ENCODE measurements at places on chromosomes 5 and 9.
A peak's percentile ranks its signal among the peaks of the same experiment; 100 is the strongest.

- DNase-seq = no peak
Measured at GRCh38 chr5:56759521-56760216, 55.7 kb upstream of the MAP3K1 start.

- DNase-seq = no peak
Measured at GRCh38 chr9:19114680-19115270, 12.1 kb upstream of the HAUS6 start.

- DNase-seq = no peak
Measured at GRCh38 chr9:136829412-136829811, 12.9 kb upstream of the AJM1 start.

DNA sequence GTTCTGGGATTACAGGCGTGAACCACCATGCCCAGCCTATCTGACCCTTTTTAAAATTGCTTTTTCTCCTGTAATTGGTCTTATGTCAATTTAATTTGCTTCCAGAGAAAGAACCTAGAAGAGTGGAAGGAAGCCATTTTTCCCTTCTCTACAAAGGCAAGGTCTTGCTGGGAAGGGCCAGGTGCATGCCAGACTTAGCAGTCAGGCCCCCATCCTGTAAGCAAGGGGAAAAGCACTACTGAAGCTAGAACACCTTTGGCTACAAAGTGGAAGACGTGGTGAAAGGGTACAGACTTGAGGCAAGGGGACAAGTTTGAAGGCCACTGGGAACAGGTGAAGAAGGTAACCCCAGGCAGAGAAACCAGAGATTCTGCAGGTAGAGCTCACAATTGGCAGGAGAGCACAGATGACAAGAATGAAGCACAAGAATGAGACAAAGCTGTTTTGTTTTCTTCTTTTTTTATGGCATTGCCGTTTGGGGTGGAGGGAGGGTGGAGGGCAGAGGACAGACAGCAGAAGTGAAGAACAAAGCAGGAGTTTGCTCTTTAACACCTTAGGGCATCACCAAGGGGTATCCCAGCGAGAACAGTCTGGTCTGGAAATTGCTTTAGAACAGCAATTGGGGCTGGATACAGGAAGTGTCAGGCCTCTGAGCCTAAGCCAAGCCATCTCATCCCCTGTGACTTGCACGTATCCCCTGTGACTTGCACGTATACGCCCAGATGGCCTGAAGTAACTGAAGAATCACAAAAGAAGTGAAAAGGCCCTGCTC is 72.9 kb downstream of the SERINC5 start:
- DNase-seq = no peak

GRCh38 chr5:72465066-72465465 is 42.1 kb downstream of the ZNF366 start:
- DNase-seq = no peak

DNA sequence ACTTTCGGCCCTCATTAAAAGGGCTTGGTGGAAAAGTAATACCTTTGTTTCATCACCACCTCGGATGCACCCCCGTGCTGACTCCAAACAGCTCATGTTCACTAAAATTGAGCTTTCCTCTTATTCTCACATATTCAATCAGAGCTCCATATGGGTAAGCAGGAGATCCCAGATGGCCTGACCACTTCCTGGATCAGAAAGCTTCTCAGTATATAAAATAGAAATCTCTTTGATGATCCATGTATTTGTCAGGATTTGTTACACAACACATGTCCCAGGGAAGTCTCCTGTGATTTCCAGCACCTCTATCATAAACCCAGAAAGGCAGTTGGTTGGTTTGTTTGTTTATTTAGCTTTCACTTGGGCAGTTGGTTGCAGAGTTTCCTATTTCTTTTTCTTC is 402.0 kb downstream of the MLLT3 start:
- no peak for DNase-seq

DNA sequence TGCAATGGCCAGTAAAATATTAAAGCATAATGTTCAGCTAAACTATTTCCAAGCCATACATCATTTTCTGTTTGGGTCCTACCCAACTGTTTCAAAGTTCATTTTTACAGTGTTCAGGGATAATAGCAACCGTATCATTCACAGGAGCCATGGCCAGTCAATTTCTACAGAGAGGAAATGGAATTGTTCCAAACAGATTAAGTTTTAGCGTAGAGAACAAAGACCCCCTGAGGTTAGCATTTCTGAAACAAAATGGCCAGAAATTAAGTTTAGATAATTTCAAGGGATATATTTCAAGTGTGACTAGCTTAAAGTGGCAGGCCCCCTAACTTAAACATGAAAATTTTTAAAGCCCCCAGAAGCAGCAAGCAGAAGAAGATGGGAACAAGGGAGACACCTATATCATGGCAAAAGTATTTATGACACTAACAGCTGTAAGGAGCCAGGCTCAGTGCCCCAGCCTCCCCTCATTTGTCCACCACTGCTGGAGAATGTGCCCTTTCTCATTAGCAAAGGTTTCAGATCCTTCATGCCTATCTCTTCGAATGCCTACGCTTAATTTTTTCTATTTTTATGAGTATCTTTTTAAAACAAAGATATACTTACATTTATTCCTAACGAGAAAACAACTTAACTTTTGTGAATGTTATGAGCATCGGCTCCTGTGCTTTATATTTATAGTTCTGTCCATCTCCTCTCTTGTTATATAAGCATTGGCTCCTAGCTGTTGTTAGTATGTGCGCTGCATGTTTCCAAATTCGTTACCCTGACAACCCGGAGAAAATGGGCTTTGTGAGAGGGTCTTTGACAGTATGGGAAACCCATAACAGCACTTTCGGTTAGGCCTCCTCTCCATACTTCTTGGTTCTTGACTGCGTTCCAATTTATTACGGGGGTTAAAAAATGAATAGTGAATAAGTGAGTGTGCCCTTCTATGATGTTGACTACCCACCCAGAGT is 116.3 kb downstream of the MED27 start:
- DNase-seq = peak; percentile 35

- DNase-seq = no peak
Measured at GRCh38 chr9:109289186-109289585, 31.7 kb downstream of the EPB41L4B start.

DNA sequence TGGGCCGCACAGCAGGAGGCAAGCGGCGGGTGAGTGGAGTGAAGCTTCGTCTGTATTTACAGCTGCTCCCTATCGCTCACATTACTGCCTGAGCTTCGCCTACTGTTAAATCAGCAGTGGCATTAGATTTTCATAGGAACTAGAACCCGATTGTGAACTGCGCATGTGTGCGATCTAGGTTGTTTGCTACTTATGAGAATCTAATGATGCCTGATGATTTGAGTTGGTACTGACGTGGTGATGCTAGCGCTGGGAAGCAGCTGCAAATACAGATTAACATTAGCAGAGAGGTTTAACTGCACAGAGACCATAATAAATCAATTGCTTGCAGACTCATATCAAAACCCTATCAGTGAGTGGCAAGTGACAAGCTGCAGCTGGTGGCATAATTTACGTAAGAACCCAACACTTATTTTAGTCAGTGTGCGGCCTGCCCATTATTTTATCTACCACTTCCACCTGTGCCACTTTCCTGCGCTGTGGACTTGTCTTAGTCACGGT is 133.4 kb upstream of the CDH9 start:
- no peak for DNase-seq

DNA sequence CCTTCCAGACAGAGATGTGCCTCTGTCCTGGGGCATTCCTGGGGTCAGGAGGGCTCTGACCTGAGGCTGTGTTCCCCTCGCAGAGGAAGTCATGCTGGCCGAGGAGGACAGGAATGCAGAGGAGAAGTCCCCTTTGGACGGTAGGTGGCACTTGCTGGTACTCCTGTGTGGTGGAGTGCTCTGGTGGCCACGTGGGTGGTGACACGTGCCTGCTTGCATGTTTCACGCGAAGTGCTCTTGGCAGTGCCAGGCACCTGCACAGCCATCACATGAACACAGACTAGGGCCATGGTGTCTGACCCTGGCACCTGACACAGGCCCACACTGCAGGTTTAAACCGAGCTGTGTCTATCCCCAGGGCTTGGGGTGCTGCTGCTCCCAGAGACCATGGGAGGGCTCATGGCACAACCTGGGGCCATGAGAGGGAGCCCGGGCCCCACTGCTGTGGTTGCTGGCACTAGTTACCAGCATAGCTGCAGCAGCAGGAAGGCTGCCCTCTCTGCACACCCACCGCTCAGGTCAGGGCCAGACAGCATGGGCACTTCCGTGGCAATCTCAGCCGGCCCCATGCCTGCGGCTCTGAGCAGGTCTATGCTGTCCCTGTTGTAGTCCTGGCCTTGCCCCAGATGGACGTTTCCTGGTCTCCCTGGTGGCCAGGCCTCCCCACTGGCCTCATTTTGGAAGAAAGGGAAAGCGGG is 79.3 kb downstream of the CACNA1B start:
- DNase-seq = no peak

- no peak for DNase-seq
Measured at GRCh38 chr5:180816608-180817534, 14.3 kb upstream of the MGAT1 start.

DNA sequence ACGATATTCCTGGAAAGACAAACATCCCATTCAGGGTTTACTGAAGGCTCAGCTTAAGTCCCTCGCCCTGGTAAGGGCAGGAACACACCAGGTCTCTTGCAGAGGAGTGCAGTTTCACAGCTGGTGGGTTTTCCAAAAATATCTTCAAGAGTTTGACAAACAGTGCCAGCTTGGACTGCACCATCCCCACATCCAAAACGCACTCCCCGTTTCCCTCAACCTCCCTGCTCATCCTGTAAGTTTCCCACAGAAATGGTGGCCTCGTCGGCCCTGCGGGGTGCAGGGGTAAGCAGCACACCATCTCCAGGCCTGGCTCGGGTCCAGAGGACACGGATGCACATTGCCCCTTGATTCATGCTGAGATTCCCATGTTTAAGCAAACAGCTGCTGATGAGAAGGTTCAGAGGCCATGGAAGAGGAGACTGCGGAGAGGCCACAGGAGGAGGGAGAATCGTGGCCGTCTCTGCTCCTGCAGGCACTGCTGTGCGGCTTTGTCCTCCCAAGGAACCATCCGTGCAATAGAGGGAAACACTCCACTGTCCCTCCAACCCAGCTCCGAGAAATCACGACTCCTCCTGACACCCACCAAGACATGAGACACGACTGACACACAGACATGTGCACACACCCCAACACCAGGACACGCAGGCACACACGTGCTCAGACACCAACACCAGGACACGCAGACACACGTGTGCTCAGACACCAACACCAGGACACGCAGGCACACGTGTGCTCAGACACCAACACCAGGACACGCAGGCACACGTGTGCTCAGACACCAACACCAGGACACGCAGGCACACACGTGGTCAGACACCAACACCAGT is 24.0 kb upstream of the SLC12A7 start:
- no peak for DNase-seq

Measured in astrocyte of the cerebellum (primary cell).